Pons (tissue), 1 donor: ENCODE measurements at places on chromosomes 16 and 17.

- no peak for DNase-seq
Observed at GRCh38 chr17:59094861-59095530, 11.7 kb downstream of the TRIM37 start.

GRCh38 chr16:25189305-25189704, 27.4 kb upstream of the AQP8 start:
- DNase-seq = no peak

- no peak for DNase-seq
Observed at GRCh38 chr16:52149003-52149402, 397.9 kb downstream of the TOX3 start.

DNA sequence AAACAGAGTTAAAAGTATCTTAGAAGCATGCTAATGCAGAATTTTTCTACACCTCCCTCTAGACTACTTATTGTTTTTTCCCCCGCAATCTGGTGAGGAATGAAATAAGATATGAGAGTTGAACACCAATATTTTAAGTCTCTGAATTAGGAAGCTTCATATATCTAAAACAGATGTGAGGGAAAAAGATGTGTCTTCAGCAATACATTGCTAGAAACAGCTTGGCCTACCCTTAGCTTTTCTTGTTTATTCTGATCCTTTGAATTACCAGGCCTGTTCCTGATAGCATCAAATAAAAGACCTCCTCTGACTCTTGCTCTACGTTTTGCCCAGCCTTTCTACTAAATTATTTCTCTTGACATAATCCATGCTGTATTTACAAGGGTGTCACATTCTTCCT, 221.8 kb downstream of the CDH11 start:
- DNase-seq = no peak

DNA sequence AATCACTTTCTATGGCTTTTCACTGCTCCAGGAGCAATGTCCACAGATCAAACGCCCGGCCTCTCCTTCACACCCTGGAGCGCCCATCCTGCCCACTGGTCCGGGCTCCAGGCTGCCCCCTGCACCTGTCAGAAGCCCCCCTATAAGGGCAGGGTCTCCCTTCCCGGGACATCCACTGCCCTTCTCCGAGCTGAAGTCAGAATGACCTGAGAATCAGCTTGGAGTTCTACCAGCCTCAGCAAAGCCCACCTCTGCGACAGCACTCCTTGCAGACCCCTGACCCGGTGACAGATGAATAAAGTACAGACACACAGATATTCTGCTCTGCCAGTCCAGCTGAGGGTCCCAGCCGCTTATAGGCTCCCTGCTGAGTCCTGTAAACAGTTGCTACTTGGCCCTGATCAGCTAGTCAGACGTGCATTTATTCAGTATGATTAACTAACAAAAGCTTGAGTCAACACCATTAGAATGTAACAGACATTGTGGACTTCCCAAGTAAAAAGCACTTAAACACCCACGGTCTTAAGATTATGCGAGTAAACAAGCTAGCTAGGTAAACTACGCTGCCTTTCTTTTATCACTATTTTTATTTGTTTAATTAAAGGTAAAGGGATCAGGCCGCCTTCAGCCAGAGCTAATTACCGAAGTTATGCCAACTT, 4.8 kb downstream of the SLC7A5 start:
- DNase-seq = no peak

DNA sequence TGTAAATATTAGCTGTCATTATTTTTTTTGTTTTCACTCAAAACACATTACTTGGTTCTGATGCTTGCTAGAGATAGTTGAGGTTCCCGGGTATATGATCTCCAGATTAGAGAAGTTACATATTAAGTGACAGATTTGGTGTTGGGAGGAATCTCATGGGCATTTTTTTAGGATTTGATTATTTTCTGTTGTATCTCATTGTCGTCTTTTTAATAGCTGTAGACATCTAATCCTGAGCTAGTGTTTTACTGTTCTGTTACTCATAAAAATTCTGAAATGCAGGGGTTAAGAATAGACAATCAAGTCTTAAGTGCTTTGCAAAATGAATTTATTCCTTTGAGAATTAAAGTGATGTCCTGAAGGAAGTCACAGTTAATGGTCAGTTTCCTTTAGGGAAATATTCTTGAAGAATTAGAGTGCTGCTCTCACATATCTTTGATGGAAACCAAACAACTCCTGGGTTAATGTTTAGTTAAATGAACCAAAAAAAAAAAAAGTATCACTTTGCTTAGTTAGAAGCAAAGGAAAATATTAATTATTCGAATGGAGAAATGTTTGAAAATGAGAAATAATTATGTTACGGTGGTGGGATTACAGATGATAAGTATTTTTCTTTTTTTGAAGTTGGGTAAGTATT, 251.7 kb upstream of the CACNG5 start:
- DNase-seq = no peak

- DNase-seq = no peak
Observed at GRCh38 chr16:48383877-48384519, 1.2 kb downstream of the SIAH1 start.

DNA sequence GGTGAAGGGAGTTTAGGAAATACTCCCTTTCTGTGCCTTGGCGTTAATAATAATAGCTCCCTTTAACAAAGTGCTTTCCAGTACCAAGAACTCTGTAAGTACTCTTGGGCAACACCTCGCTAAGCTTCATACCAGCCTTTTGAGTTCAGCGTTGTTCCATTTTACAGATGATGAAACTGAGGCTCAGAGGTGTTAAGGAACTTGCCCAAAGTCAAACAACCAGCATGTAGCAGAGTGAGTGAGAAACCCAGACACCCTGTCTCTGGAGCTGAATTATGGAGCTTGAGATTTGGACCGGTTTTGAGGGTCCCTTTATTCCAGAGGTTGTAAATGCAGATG, 607 bp downstream of the KATNIP start:
- no peak for DNase-seq

DNA sequence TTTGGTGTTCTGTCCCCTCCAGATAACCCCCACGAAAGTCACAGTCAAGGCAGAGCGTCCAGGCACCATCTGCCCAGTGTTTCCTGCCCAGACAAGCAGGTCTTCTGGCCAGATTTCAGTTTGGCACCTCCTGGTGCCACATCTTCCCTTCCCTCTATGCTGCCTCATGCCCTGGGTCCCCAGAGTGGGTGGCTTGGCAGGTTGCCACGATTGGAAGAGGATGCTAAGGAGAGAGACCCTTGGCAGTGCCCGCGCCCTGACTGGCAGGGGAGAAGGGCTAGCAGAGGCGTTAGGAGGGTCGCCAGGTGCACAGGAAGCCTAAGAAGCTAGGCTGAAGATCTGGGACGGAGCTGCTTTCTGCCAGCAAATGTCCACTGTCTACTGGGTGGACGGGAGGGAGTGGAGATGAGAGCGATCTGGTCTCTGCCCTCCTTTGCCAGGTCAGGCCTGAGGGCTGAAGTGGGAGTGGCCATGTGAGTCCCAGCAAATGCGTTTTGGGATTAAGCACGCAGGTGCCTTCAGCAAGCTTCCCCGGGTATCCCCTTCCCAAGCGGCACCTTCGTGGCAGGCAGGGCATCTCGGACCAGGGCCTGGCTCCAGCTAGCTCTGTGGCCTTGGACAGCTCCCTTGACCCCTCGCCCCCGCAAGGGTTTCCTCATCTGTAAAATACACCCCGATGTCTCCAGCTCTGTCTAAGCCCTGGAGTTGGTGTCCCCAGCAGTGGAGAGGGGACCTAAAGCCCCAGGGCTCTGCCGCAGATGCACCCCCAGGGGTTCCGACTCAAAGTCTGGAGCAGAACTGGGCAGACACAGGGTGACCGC, 13.4 kb upstream of the CD300A start:
- no peak for DNase-seq

- no peak for DNase-seq
Observed at GRCh38 chr16:24508614-24509013, 30.8 kb upstream of the RBBP6 start.

DNA sequence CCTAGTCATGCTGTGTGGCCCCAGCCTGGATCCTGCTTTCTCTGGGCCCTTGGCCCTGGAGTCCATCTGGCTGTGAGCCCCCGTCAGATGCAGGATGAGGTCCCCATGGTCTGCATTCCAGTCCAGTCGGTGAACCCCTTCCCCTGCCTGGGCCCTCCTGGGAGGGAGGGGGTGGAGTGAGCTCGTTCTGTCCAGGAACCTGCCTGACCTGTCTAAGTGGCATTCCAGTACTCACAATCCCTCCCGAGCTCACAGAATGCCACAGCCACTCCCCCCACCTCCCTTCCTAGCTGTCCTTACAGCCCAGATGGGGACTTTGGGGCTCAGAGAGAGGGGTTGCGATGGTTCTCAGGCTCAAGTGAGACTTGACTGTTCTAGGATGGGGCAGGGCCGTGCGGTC, 15.5 kb downstream of the SPNS2 start:
- no peak for DNase-seq

DNA sequence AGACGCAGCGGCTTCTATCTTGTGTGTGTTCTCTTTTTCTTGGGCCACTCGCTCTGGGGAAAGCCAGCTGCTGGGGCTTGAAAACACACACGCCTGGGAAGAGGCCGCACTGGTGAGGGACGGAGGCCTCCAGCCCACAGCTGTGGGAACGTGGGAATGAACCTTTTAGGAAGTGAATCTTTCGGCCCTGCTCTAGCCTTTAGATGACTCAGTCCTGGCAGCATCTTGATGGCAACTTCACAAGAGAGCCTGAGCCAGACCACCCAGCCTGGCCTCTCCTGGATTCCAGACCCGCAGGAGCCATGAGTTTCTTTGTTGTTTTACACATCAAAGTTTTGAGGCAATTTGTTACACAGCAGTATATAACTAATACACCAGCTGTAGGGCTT, 2.2 kb upstream of the PDPK1 start:
- no peak for DNase-seq

DNA sequence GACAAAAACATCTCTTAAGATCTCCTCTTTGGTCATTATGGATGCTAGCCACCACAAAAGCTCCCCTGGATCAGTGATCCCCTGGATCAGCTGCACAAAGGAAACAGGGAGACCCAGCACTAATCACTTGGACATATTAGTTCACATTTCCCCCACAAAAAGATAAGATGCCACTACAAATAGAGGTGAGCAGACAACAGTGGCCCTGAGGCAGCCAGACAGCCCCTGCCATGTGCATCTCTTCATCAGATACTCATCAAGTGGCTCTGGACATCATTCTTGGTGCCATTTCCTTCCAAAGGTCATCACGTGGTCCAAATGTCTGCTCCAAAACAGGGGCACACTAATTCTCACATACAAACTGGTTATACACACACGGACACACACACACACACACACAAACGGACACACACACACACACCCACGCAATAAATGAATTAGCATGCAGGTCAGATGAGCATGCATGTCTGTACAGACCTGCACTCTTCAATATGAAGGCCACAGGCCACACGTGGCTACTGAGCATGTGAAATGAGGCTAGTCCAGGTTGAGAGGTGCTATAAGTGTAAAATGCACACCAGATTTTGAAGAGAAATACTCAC, 4.1 kb downstream of the USP36 start:
- no peak for DNase-seq

GRCh38 chr16:78813661-78814311, 714.3 kb downstream of the WWOX start:
- no peak for DNase-seq

GRCh38 chr17:77148077-77148939, 7.5 kb downstream of the SEC14L1 start:
- no peak for DNase-seq

- DNase-seq = no peak
Observed at GRCh38 chr17:63961355-63962212, 11.1 kb downstream of the SCN4A start.

DNA sequence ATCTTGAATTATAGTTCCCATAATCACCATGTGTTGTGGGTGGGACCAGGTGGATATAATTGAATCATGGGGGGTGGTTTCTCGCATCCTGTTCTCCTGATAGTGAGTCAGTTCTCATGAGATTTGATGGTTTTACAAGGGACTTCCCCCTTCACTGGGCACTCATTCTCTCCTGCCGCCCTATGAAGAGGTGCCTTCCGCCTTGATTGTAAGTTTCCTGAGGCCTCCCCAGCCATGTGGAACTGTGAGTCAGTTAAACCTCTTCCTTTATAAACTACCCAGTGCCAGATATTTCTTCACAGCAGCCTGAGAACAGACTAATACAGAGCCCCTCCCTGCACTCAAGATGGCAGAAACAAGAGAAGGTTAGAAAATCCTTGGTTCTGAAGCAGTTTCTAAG, 26.4 kb downstream of the LDAF1 start:
- DNase-seq = no peak

DNA sequence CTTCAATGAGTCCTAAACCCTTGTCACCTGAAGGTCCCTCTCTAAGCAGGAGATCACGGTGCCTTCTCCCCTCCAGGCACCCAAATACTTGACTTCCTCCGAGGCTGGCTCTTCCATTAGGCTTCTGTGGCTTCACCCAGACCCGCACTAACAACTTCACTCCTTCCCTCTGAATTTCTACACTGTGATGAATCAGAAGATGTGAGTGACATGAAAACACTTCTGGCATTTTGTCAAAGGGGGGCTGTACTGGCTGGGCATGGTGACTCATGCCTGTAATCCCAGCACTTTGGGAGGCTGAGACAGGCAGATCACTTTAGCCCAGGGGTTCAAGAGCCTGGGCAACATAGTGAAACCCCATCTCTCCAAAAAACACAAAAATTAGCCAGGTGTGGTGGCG, 72.6 kb upstream of the CNEP1R1 start:
- DNase-seq = no peak

GRCh38 chr16:2784358-2785100, 2.8 kb downstream of the PRSS33 start:
- DNase-seq = no peak

- DNase-seq = no peak
Observed at GRCh38 chr17:5973410-5973809, 96.8 kb upstream of the WSCD1 start.

- no peak for DNase-seq
Observed at GRCh38 chr17:8889458-8890210, 22.2 kb upstream of the PIK3R6 start.

- no peak for DNase-seq
Observed at GRCh38 chr17:30031214-30031869, 85.3 kb upstream of the NSRP1 start.

DNA sequence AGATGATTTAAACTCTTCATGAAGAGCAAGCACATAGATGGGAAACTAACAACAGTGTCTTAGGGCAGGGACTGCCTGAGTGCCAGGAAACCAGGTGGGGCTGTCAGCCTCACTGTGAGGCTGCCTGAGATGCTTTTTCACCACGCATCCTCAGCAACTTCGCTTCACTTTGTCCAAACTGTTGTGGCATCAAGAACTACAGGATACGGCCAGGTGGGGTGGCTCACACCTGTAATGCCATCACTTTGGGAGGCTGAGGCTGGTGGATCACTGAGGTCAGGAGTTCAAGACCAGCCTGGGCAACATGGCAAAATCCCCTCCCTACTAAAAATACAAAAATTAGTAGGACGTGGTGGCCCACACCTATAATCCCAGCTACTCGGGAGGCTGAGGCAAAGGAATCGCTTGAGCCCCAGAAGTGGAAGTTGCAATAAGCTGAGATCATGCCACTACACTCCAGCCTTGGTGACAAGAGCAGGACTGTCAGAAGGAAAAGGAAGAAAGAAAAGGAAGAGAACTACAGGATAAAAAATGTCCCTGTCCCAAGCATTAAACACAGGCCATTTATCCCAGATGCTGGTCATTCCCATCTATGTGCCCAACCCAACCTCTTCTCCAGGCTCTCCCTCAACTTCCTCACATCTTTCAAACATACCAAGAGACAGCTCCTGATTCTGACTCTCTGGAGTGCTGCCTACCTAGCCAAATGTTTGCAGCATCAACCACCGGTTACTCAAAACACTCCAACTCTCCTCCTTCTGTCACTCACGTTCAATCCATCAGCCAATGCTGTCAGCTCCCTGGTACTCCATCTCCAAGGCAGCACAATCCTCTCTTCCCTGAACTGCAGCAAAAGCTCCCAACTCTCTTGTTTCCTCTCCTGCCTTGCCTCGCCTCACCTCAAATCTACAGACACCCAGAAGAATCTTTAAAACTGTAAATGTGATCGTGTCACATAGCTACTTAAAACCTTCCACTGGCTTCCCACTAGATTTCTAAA, 1.6 kb downstream of the EIF4A3 start:
- DNase-seq = no peak
